T-helper 22 cell (primary cell): ENCODE measurements at places on chromosomes 3 and 15.

DNA sequence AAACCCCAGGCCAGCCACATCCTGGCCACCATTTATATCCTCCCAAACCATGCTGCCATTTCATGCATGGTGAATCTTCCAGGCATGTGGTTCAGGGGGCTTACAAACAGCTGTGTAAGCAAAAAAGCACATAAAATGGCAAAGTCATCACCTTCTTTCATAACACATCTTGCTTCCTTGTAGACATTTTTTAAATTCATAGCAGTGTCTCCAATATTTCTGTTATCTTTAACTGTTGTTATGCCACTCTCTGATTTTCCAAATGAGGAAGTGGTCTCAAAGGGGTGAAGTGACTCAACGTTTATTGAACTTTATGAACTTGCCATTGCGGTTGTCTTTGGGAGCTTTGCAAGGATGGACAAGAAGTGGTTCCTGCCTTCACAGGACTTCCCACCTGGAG is 264.4 kb downstream of the MEX3B start:
- DNase-seq = no peak

DNA sequence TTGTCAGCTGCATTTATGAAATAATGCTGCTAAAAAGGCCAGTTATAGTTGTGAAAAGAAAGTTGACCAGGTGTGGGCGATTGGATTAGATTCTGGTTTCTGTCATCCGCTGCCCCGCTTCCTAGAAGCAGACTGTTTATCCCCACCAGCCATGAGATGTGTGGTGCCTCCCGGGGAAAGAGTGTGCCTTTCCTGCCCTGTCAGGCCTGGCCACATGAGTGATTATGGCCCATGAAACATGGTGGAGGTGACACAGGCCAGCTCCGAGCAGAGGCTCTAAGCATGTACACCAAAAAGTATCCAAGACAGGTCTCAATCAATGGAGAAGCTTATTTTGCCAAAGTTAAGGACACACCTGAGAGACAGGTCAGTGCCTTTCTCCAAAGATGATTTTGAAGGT is 85.4 kb upstream of the ABHD2 start:
- DNase-seq = no peak

- DNase-seq = no peak
These were observed 21.6 kb downstream of the B4GALT4 start for GRCh38 chr3:119219069-119219468.

DNA sequence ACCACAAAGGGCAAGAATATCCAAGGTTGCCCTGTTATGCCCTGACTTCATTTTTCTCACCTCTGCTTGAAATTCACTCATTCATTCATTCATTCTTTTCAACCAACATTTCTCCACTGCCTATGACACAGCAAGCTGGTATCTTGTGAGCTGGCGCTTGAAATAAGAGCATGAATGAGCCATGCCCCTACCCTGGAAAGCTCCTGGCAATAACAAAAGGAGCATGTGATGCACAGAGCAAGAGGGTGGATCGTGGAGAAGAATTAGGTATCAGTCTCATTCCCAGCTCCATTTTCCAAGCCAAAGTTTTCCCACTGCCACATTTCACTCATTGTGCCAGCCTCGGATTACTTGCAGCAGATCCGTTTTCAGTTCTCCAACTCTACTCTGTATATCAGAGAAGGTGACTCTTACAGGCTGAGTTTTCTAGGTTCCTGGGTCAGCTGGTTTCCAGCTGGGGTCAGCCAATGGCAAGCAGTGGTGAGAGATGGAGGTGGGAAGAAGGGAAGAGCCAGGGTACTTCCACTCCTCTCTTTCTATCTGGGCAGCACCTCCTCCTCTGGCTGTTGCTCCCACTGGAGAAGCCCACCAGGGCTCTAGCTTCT is 144.8 kb downstream of the SUCLG2 start:
- no peak for DNase-seq

DNA sequence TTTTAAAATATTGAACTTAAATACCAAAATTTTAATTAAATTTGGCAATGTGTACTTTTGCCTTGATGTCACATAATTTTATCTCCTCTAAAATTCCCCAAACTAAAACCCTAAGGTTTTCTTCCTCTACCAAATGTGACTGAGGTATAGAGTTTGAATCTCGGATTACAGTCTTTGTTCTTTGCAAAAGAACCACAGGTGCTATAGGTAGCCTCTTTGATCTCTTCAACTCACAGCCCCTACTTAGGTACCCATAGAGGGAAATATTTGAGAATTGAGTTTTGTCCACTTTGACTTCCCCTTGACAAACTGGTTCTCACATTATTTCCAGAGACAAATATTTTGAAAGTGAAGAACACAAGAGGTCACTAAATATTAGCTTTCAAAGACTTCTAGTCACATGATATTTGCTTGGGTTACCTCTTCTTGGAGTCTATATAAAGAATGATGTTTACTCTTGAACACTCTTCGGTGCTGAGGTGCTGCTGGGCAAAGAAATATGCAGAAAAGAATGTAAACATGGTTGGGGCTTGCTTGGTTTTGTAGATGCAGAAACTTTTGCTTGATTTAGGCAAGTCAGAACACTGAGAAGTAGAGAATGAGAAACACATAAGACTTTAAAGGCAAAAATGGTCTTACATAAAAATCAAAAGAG is 120.8 kb upstream of the MCTP2 start:
- no peak for DNase-seq

DNA sequence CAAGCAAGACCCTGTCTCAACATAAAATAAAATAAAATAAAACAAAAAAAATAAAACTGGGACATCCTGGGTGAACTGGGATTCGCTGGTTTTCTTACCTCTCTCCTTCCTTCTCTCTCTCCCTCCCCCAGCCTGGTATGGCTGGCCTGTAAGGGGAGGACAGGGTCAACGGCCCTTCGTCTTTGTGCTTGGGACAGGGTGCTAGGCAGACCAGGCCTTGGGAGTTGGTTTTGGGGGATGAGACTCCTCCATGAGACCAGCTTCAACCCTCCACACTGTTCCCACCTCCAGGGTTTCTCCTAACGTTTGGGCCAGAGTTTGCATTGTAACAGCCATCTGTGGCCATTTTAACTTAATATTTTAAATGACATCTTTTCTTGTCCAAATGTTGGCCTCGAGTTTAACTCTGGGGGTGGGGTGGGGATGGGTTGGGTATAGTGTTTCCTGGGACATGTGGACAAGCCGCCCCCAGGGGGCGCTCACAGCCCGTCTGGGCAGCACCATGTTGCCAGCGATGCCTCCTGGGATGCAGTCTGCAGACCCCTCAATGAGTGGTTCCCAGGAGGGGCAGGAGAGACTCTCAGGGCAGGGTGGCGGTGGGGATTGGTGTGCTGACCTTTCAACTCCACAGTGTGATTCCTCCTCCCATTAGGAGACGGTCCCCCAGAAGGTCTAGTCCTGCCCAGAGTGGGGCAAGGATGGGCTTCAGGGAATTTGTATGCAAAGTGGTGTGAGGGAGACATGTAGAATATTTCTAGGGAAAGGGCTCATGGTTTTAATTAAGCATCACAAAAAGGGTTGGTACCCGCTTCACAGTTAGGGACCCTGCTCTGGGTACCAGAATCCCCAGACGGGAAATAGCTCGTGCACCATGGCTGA is 37.7 kb upstream of the LCTL start:
- DNase-seq = peak; percentile 15

- DNase-seq = no peak
These were observed 235.7 kb upstream of the CFAP20DC start for GRCh38 chr3:59285560-59285959.

- DNase-seq = no peak
These were observed 5.8 kb upstream of the NRROS start for GRCh38 chr3:196633555-196634151.

DNA sequence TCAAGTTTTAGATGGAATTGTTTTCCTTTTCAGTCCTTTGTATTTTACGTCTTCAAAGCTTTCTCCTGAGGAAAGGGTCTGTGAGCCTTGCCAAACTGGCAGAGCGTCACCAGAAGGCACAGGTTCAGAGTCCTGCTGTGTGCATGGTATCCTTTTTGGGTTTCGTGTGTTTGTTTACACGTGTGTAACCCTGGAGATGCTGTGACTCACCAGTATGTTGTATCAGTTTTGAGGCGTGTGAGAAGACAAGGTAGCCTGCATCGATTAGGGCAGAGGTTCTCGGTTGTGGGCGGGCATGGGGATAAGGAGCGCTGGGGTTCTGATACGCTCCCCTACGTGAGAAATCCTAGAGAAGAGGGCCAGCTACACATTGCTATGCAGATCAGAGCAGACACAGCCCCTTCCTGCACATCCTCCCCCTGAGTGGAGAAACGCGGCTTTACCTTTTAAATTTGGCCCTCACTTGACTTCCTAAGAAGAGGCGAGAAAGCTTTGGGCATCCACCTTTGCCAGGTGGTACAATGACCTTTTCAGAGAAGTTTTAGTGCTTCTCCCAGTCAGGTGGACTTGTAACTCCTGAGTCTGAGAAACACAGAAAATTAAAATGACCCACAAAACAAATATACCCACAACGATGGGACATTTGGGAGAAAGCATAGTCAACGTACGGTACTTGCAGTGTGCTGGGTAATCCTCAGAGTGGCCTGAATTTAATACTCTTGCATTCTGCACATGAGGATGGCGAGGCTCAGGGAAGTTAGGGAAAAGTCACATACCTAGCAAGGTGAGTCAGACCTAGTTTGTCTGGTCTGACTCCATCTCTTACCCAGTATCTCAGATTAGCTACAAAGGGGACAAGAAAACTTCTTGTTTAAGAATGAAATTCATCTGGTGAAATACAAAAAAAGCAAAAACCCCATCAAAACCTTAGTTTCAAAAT is 38.1 kb downstream of the TRAK1 start:
- DNase-seq = no peak

- no peak for DNase-seq
These were observed 174.9 kb downstream of the NSMCE3 start for GRCh38 chr15:29094711-29095110.

DNA sequence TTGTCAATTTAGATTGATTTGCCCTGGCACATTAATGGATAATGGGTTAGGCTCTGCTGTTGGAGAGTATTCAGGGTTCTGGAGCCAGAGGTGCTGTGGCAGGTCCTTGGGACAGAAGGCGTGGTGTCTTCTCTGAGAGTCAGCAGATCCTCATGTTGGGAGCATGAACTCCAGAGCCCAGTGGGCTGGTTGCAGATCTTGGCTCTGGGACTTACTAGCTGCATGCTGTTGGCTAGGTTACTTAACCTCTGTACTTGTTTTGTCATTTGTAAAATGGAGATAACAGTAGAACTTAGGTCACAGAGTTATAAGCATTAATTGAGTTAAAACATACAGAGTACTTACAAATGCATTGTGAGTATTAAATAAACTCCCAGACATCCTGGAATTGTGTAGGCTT is 77.6 kb downstream of the CCK start:
- no peak for DNase-seq

DNA sequence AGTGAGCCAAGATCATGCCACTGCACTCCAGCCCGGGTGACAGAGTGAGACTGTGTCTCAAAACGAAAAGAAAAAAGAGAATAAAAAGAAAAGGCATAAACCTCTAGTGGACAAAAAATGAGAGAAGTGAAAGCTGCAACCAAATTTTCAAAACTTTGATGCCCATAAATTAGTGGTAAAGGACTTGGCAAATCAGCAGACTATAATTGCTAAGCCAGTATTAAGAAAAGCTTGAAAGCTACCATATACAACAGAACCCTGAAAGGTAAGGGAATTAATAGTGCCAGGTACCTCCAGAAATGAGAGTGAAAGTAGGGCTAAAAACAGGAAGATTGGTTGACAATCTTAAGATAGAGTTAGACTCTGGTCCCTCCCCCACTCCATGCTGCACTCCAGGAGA is 32.9 kb upstream of the SLC22A13 start:
- no peak for DNase-seq

- DNase-seq = no peak
These were observed 3.3 kb downstream of the DET1 start for GRCh38 chr15:88543065-88543776.

DNA sequence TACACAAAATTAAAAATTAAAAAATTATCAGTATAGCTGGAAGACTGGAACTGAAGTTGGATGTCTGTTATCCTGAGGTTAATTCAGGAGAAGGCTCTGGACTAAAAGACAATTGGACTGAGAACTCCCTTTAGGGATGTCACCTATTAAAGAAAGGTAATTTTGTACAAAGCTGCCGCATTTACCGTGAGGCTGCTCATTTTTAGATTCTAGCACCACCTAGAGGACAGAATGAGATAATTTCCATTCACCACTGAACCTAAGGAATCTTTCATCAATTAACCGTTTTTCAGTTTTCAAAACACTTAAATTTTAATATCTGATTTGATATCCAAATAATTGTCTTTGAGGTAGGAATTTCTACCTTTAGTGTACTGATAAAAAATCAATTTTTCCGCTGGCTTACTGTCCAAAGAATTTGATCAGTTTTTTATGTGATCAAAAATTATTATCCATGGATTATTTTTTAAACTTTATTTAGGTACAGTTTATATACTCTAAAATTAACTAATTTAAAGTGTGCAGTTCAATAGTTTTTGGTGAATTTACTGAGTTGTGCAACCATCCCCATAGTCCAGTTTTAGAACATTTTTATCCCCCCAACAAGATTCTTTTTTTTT is 106.7 kb upstream of the TNIK start:
- no peak for DNase-seq

DNA sequence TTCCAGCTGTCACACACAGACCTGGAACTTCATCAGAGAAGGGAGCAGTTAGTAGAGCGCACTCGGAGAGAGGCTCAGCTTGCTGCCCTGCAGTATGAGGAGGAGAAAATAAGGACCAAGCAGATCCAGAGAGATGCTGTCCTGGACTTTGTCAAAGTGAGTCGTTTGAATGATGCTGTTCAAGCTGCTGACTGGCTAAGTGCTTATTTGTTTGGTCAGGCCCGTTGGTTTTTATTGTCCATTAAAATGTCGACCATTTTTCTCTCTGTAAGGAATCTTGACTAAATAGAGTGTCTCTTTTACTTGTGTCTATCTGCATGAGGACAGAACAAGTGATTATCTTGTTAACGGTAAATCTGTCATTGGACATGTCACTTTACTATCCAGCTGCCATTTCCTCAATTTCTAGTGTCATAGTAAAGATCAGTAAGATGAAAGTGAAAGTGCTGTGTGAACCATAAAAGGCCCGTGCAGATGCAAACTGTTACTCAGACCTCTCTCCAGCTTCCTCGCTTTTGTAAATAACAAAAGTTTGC is 56.9 kb downstream of the LRCH3 start:
- DNase-seq = no peak

DNA sequence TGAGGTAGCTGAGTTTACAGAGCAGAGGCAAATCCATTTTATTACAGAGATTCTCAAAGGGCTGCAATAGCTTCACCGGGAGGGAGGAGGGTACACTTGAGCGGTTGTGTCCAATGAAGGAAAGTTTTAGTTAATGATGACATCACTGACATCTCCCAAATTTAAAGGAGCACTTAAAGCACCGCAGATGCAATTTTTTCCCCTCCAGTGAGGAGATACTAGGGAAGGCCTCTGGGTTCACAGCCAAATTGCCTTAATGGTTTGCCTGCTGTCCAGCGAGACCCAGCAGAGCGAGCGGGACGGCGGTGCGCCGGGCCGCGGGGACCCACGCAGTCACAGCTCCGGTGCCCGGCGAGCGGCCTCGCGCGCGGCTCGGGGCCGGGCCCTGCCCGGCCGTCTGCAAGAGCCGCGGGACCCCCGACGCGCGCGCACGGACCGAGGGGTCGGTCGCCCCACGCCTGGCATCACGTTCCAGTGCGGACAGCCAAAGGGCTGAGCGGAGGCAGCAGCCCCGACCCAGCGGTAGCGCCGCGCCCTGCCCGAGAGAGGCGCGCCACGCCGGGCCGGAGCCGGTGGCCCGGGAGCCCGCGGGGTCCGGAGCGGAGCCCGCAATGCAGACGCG is 160.5 kb upstream of the CHRNA7 start:
- DNase-seq = no peak
